RWPE1 (cell line): ENCODE measurements at places on chromosomes 7 and 10.

- DNase-seq, result no peak
Observed at GRCh38 chr10:1376384-1376945, 320.3 kb downstream of the WDR37 start.

GRCh38 chr7:158266817-158267741, 320.5 kb downstream of the PTPRN2 start:
- no peak for DNase-seq

GRCh38 chr10:88531392-88532052, 51.6 kb downstream of the RNLS start:
- DNase-seq, result no peak

GRCh38 chr7:48083114-48083830, 5.8 kb upstream of the UPP1 start:
- no peak for DNase-seq

- DNase-seq, result peak; percentile 56
Observed at GRCh38 chr7:47482013-47482875, 99.7 kb downstream of the TNS3 start.

GRCh38 chr7:17307969-17308648, 9.7 kb downstream of the AHR start:
- DNase-seq, result no peak

DNA sequence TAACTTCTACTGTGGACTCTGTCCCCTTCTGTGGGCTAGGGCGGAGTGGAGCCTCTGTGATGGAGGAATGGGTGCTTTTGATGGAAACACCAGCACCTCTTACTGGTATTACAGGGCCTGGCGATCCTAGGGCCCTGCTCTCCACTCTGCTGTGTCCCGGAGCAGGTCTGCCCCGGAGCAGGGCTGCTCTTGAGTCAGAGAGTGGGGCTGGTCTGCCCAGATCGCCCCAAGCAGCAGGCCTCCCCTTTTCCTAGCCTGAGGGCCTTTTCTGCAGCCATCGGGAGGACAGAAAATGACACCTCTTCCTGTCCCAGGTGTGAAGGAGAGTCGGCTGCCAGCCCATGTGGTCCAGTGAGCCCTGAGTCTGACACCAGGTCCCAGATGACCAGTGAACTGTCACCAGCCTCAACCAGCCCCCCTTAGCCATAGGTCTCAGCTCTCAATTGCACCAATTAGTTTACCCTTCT, 1.4 kb downstream of the ZNF282 start:
- DNase-seq, result no peak

DNA sequence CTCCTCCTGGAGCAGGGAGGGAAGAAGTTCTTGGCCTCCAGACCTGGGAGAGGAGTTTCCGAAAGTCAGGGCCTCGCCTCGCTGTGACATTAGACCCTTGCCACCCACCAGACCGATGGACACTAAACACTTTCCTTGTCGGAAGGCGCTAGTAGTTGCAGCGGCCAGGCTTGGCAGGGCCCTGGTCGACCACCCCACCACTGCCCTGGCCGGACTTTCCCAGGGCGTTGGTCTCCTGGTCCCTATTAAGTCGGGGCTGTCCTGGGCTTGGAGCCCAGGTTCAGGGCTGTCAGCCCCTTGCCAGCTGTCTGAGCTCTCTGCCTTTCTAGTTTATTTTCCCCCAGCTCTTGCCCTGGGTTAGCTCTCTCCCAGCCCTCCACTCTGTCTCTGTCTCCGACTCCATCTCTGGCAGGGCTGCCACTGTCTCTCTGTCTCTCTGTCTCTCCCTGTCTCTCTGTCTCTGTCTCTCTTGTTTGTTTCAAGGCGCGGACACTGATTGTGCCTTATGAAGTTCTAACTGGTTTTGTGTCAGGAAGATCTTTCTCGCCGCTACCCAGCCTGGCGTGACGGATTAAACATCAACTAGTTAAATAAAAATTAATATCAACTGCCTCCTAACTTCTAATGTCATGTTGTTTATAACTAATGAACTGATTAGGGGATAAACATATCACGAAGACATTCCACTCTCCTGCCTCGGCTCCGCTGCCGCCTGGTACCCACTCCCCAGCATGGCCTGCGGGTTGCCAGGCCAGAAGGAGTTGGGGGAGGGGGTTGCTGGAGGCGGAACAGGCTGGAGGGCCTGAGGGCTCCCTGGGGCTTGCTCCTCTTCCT, 13.8 kb upstream of the PAX2 start:
- no peak for DNase-seq

DNA sequence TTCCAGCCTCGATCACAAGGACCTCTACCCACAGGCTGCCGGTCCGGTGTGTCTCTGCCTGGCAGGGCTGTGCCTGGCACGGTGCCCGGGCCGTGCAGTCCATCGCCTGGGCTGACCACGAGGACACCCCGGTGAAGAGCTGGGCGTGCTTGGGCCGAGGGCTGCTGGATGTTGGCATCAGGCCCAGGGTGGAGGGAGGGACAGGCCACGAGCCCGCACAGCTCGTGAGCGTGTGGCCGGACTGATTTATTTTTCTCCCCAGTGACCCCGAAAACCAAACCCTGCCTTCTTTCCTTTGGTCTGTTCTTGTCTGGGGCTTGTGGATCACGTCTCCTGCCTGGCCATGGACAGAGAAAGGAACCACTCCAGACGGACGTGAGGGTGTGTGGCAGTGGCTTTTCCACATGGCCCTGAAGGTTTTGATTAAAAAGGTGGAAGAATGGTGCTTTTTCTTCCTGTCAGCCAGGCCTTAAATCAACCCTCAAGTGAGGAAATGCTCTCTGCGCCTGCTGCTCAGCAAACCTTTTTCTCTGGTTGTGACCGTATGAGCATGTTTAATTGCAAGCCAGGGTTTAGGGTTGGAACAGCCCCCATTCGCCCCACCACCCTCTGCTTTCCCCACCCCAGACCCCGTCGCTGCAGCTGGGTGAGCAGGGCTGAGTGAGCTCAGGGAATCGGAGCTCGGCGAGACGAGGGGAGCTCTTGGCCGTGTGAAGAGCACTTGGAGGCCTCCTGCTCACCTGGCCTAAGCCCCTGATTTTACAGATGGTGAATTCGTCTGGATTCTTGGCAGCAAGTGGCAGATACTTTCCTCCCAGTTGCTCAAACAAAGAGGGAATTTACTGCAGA, 130.1 kb downstream of the RGS10 start:
- DNase-seq, result no peak

GRCh38 chr10:97842656-97843280, 6.9 kb upstream of the GOLGA7B start:
- no peak for DNase-seq

GRCh38 chr7:291373-292092, 1.6 kb downstream of the FOXL3 start:
- no peak for DNase-seq

- DNase-seq, result no peak
Observed at GRCh38 chr10:73989594-73990150, 8.2 kb upstream of the VCL start.

GRCh38 chr10:4515721-4516120, 310.3 kb upstream of the AKR1E2 start:
- DNase-seq, result no peak
